Kidney tubule cell (primary cell): ENCODE measurements at places on chromosomes 7 and 10.

GRCh38 chr10:118107040-118107439 is 60.3 kb upstream of the RAB11FIP2 start:
- DNase-seq: peak; percentile 51

GRCh38 chr10:101258179-101258885 is 29.1 kb upstream of the LBX1 start:
- DNase-seq: peak; percentile 12

- DNase-seq: no peak
Observed at GRCh38 chr7:153110606-153111005, 351.1 kb downstream of the ACTR3B start.

DNA sequence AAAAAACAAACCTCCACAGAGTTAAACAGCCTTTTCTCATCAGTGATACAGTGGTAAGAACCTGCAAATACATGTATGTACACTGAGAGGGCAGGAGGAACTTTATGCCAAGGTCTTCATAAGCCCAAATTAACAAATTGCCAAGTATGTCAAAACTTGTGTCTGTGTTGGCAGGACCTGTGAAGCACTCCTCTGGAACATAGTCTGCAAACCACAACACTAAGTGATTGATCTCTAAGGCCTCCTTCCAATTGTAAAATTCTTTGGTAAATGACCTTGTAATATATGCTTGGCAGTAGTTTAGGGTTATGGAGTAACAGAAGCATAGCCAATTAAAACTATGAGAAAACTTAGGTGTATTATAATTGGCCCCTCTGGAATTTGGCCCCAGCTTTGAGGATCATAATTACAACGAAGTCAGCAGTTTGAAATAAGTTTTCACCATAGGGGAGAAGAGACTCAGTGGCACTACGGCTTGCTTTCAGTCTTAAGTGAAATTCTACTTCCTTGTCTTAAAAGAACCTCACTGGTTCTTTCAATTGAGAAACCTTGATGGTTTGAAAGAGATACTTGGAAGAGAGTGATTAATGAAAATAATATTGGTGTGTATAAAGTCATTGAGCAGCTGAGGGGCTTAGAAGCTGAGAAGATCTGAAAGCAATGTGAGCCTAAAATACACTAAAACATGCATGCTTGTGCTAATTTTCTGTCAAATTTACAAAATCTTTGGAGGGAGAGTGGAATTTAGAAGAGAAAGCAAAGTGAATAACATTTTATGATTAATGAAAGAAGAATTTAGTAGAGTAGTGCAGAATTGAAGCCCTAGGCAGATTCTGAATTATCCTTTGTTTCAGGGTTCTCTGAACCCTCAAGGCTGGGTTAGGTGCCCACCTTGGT is 57.6 kb downstream of the CNNM2 start:
- no peak for DNase-seq

DNA sequence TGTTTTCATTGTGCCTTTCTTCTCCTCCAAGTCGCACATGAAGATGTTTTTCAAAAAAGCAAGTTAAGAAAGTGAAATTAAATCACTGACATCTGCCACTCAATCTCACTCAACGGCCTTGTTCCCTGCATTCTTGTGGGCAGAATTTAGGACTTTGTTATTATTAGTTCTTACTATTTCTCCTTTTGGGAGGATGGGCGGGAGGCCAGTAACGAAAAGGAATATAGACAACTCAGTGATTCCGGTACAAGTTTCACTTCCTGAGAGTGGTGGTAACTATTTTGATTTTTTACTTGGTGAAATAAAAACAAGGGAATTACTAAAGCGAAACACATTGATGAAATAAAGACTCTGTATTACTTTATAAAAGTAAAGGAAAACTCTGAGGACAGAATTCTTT is 231.9 kb upstream of the HABP2 start:
- no peak for DNase-seq

GRCh38 chr7:37462138-37462537 is 13.5 kb upstream of the ELMO1 start:
- no peak for DNase-seq

DNA sequence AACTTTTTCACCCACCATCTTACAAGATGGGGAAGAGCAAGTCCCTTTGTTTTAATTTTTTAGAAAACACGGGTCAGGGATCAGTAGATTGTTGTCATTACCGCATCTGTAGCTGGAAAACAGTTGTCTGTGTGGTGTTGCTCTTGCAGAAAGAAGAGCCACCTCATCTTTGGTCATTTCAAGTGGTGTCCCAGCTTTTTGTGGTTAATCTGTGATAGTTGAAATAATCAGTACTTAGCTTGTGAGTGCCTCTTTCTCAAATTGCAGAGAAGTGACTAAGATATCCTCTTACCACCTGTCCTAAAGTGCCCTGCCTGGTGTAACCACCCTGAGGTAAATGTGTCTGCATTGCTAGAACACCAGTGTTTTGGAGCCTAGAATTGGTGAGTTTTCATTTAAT is 5.5 kb downstream of the PRPF18 start:
- no peak for DNase-seq

DNA sequence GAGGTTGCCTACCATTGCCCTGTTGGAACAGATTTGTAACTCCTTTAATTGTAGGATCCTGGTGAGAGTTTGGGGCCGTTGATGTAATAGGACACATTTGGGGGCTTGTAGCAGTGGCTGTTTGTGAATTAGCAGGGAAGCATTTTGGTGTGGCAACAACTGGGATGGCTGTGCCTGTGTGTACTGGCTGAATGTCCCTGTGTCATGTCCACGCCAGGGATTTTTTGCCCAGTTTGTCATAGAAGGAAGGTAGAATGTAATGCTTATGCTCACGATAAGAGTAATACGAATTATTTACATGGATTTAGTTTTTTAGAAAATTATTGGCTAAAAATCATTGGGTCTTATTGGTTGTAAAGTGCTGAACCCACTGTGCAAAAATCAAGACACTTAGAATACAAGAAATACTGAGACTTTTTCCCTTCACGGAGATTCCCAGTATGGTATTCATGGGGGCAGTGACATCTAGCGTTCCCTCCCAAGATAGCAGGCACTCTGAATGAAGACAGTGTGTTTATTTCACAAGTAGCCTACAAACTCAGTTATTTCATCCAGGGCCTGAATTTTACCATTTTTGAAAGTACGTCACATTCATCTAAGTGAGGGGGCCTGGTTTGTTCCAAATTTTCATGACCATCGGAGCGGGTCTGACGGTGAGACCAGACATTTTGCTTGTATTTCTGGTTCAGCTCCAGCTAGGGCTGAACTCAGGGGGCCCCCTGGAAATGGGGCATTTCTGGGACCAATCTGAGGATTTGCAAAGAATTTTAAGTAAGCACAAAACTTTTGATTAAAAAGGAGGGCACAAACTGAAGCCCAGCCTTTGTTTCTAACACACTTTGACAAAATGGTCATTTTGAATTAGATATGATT is 74.7 kb downstream of the CACNB2 start:
- DNase-seq: peak; percentile 57

- no peak for DNase-seq
Observed at GRCh38 chr10:80739963-80740715, 202.4 kb downstream of the SH2D4B start.

DNA sequence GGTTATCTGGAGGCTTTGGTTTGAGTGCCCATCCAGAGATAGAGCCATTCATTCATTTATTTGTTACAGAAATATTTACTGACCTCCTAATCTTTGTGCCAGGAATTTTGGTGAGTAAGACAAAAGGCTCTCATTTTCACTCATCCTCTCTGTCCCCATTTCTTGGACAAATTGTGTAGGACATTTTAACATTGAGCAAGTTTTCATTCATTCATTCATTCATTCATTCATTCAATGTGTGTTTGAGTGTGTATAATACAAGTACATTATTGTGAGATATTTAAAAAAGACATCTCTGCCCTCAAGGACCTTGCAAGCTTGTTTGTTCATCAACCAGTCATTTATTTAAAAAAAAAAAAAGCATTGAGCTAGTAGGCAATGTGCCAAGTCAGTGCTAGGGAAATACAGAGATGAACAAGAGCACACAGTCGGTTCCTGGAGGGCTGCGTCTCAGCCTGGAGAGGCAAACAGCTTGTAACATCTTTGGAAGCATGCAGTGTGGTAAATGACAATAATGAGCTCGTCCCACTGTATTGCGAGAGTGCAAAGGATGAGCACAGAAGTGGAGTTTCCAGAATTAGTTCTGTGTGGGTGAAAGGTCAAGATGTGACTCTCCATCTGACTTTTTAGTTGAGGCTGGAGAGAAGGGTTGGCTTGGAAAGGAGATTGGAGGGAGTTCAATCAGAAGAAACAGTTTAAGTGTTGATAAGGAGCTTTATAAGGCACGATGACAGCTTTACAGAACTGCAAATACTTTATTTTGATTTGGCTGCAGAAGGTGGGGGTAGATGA is 50.5 kb upstream of the HBP1 start:
- peak; percentile 17 for DNase-seq

- no peak for DNase-seq
Observed at GRCh38 chr10:45224219-45224841, 91.1 kb downstream of the OR13A1 start.

DNA sequence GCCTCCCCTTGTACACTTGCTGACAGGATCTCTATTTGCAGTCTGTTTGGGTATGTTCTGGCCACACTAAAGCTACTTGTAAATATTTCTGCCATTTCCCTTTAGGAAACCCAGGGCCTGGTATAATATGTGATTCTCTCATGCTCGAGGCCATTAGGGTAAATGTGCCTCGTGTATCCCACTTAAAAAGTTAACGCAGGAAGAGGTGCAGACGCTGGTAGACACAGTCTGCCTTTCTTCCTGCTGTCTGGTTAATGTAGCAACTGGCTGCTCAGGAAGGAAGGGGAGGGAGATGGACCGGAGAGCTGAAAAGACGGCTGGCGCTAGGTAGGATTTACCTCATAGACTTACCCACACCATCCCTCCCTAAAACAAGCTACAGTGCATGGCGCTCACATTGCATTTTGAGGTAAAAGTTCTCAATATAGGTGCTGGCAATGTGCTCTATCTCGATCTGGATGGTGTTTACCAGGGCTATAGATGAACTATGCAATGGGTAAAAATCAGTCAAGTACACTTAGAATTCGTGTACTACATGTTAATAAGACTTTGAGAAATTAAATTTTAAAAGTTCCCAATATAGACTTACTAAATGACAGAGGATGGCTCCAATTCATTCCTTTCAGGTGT is 125.9 kb downstream of the JAZF1 start:
- peak; percentile 84 for DNase-seq

DNA sequence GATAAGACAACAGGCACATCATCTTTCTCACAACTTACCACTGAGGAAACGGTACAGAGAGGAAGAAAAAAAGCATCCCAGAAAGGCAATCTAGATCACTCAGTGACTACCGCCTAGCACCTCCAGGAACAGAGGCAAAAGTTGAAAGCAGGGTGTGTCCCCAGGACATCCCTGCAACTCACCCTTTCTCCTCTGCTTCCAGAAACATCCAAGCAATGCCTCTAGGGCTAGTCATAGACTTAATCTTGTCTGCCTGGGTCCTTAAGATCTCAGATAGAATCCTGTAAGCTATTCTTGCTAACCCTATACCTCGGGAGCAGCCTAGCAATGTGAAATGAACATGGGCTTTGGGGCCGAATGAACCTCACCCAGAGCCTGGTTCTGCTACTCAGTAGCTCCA is 18.8 kb upstream of the PDCD4 start:
- DNase-seq: peak; percentile 11

DNA sequence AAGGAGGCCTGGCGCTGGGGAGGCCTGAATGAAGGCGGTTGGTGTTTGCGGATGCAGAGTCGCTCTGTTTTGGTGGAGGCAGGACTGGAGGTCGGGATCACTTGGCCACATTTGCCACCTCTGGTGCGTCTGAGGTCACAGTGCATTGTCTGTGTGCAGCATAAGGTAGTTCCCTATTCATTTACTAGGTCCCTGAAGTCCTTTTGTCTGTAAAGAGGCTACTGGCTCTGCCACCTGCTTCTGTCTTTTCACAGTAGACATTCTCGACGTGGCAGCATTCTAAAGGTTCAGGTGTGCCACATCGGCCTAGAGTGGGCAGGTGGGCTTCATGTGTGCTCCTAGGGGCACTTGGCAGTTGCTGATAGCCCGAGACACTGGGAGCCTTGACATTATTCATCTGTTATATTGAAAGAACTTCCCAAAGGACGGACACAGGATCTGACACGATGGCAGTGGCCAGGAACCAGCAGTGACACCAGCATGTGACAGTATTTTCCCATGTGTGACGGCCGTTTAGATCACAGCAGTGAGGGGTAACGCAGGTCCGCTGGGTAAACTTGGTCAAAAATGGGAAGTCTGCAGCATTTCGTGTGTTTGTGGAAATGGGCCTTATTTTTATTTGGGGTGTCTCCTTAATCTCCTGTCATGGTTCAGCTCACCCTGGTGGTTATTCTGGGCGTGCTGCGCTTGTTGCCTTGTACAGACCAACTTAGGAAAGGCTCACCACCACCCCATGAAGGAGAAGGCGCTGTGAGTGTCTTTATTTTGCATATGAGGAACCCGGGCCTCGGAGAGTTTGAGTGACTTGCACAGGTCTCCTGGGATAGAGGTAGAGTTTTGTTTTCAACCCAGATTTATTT is 5.9 kb downstream of the MGMT start:
- DNase-seq: no peak

- peak; percentile 94 for DNase-seq
Observed at GRCh38 chr7:107966711-107967110, 36.2 kb downstream of the LAMB1 start.

DNA sequence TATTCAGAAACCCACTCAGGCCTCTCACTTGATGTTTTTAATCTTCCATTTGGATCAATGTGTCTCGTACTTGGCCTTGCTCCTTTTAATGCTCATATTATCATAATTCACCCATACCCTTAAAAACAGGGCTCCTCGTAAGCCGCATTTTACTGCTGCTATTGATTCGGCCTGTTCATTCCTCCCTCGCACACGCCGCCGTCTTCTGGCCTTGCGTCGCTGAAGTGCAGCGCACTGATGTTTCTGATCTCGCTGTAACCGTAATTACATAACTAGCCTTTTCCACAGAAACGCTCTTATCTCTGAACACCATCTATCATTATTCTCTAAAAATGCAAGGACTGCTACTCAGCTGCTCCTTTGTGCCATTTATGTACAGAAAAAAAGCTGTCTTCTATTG is 544.5 kb upstream of the FOXK1 start:
- no peak for DNase-seq

GRCh38 chr10:122630526-122630925 is 69.1 kb downstream of the C10orf120 start:
- no peak for DNase-seq

GRCh38 chr10:82497439-82497838 is 622.4 kb downstream of the NRG3 start:
- DNase-seq: peak; percentile 2
